A172 (cell line): ENCODE measurements at places on chromosomes 5 and 9. TPM values are rescaled to one million over a fixed set of nuclear protein-coding genes. Genes with fewer than 3 reads are reported as not detected.

GRCh38 chr5:6573651-6574101 is 59.2 kb downstream of the NSUN2 start:
- no peak for DNase-seq

DNA sequence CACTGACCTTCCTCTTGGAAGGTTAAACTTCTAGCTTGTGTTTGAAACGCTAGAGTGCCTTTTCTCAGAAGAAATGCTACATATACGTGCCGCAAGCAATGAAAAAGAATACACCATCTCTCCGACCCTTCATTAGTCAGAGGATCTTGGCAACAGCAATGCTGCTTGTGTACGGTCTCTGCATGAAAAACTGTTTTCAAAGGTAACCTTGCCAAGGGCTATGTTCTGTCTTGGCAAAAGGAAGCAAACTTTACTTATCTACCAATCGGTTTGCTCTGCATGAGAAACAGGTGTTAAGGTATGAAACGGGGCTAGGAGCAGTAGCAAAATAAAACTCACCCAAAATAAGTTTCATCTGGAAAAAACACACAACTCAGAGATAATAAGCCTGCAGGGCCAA is 297.8 kb downstream of the FBXL17 start:
- DNase-seq = no peak

- DNase-seq = no peak
Measured at GRCh38 chr9:133823189-133824105, 85.3 kb upstream of the SARDH start.

DNA sequence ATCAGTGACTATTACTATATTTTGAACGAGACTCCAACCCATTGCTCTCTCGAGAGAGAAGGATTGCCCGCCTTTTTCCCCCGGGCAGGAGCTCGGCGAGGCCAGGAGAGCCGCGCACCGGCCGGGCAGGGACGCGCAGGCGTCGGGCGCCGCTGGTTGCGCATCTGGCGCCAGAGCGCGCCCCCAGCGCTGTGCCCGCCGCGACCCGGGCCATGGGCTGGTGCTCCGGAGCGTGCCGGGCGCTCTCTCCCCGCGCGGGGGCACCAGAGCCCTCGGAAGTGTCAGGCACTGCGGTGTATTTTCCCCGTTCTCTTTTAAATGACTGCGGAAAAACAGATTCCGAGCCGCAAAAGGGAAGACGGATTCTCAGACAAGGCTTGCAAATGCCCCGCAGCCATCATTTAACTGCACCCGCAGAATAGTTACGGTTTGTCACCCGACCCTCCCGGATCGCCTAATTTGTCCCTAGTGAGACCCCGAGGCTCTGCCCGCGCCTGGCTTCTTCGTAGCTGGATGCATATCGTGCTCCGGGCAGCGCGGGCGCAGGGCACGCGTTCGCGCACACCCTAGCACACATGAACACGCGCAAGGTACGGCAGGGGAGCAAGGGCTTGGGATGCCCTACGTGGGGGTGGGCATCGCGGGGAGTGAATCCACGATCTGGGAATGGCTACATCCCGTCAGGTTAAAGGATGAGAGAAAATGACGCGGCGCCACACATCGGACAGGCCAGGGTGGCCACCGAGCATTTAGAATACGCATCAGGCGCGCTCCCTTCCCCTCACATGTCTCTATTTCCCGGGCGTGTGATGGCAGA is 1.1 kb upstream of the NTRK2 start:
- DNase-seq = no peak

- DNase-seq = no peak
Measured at GRCh38 chr5:88979726-88980125, 96.7 kb upstream of the MEF2C start.

GRCh38 chr9:35695943-35696401 is 6.2 kb upstream of the TPM2 start:
- no peak for DNase-seq

SPINK7 gene
- total RNA-seq = not detected in 2 replicates

PCDHA3 gene
- 2.9 and 3.2 TPM in 2 replicates for total RNA-seq
